Activated CD4-positive, alpha-beta T cell treated with anti-CD3 and anti-CD28 coated beads for 24 hours (primary cell): ENCODE measurements at places on chromosomes 1 and 21.

GRCh38 chr21:41808094-41808493, 41.2 kb upstream of the RIPK4 start:
- DNase-seq = no peak

DNA sequence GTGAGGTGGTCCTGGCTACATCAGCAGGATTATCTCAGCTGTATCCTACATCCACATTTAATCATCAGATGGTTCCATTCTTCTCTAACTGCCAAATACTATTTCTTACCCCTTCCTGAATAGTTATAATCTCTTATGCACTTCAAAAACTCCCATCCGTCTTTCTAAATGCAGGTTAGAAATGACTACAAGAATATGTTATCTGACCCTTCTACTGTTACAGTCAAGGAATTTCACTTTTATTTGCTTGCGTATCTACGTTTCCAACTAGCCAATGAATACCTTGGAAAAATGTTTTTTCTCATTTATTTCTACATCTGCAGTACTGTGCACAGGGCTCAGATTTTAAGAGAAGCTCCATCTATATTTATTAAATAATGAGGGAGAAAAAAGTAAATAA, 709.9 kb downstream of the KCNT2 start:
- no peak for DNase-seq

DNA sequence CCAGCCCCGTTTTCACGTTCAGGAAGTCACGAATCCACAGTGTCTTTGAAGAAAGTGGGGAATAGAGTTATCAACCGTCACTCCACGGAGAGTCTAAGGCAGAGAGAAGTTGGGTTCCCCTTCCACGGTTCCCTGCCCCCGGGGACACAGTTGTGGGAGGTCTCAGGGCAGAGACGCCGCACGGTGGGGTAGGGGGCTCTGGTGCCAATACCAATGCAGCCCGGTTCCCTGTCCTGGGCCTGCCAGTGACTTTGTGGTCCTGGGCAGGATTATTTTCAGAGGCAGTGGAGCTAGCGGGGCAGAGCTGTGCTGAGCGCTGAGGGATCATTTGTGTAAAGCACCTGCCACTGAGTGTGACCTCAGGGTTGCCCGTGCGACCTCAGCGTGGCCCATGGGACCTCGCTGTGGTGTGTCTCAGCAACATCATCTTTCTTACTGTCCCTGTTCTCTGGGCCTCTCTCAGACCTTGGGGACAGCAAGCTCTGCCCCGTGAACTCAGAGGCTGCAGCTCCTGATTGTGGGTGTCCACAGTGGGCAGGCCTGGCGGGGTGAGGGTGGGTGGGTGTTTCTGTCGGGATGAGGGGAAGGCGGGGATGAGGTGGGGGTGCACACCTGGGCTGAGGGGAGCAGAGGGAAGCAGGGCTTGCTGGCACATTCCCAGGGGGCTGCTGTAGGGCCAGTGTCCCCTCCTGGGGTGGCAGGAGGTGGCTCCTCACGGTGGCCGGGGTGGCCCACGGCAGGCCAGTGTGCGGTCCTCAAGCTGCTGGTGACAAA, 65.2 kb downstream of the AGPAT3 start:
- DNase-seq = no peak

GRCh38 chr1:199549421-199549820, 478.1 kb upstream of the NR5A2 start:
- no peak for DNase-seq

GRCh38 chr21:43836616-43837015, 28.4 kb upstream of the AGPAT3 start:
- no peak for DNase-seq

DNA sequence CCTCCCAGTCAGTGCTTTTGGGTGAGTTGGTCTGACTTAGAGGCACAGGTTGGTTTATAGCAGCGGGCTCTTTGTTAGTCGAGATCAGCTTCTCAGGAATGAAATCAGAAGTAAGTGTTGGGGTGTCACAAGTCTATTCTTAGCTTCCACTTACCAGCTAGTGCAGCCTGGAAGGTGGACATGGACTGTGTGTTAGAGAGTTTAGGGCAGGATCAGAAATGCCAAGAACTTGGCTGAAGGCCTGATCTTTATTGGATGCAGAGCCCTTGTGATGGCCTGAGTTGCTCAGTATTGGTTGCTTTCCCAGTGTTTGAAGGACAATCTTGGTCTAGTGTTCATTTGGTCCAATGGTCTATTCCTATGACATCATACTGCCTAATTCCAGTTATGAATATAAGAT, 377.0 kb upstream of the USP24 start:
- DNase-seq = no peak

DNA sequence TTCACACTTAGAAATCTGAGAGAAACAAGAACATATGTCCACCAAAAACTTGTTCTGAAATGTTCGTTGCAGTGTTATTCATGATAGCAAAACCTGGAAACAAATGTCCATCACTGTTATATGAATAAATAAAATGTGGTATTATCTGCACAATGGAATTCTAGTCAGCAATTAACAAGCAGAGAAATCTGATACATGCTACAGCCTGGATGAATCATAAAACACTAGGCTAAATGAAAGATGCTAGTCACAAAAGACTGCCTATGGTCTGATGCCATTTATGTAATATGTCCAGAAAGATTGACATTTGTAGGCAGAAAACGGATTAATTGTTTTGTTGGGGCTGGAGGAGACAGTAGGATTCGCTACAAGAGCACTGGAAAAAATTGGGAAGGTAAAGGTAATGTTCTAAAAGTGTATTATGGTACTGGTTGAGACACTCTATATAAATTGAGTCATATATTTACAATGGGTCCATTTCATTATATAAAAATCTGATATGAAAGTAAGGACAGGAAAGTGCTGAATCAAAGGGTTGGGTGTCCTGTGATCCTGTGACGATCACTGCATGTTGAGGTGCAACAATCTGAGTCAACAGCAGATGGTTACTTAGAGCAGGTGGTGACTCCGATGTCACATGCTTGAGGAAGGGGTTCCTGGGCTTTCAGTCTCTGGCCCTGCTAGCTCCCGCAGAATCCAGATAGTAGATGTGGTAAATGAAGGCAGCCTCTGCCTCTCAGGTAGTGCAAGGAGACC, 102.1 kb upstream of the NBPF4 start:
- DNase-seq = no peak

- DNase-seq = no peak
Measured at GRCh38 chr1:36743286-36744005, 260.7 kb upstream of the CSF3R start.

- no peak for DNase-seq
Measured at GRCh38 chr1:97999320-97999719, 78.5 kb upstream of the DPYD start.

GRCh38 chr21:45919593-45919992, 62.0 kb upstream of the COL6A1 start:
- DNase-seq = no peak

GRCh38 chr1:37034121-37035013, at the start of gene GRIK3:
TSS of gene GRIK3 (minus strand) at chr1:37034515. CDS start at chr1:37034108, 407 bp downstream.
- no peak for DNase-seq

- no peak for DNase-seq
Measured at GRCh38 chr21:9767592-9768375, 753.6 kb upstream of the TPTE start.

DNA sequence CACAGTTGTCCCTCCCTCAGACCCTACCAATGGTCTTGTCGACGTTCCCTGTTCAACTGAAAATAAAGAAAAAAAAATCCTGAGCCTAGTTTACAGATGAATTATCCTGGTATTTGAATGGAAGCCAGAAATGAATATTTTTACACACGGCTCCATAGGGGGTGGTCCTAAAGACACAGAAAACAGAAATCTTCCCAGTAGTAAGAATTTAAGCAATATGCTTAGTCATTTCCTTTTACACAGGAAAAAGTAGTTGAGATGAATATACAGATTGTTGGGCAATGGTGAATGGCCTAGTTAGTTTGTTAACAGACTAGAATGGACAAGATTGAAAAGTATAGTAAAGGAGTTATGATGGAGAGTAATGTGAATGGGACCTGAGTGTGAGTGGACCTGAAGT, 67.4 kb downstream of the RGS18 start:
- DNase-seq = no peak

DNA sequence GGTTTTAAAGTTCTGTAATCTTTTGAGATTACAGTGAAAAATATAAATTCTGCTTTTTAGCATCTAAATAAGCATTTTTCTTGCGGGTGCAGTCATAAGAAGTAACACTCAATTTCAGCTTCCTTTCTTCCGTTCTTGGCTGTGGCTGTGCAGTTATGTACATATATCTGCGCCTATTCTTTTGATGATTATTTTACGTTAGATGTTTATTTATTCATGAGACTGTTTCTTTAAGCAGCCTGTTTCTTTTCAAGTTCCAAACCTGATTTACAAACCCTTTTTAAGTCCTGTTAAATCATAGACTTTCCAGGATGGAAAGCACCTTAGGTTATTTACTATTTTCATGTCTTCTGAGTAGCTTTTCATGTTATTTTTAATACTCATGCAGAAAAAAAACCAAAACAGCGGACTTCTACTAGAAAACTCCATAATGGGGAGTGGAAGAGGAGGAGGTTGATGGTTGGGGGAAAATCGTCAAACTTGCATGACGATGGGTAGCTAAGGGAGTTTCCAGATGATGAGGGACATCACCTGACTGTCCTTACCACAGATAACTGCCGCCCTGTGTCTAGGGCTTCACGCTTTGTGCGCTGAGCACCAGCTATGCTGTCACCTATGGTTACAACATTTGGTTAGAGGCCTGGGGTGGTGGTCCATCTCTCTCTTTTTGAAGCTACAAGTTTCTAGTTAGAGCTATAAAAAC, 2.6 kb downstream of the PRDM2 start:
- DNase-seq = no peak

- DNase-seq = no peak
Measured at GRCh38 chr1:57966751-57967406, 543.0 kb upstream of the DAB1 start.

GRCh38 chr1:209531006-209531405, 52.5 kb upstream of the CAMK1G start:
- DNase-seq = no peak

GRCh38 chr1:118396829-118397495, 211.9 kb upstream of the SPAG17 start:
- no peak for DNase-seq

DNA sequence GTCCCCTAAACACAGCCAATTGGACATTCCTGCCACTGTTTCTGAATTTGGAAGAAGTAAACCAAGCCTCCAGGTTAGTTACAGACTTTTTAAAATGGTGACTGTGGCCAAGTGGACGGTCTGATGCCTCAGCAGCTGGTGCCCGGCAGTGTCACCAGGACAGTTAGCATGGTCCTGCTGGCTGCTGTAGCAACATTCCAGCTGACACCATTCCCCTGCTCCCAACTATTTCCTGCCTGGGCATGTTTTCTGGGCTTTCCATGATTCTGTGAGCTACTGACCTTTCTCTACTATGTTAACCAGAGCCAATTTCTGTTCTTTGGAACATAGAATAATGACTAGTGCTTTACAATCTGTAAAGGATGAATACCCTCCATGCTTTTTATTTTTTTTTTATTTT, 95.0 kb downstream of the TLR5 start:
- DNase-seq = no peak

- no peak for DNase-seq
Measured at GRCh38 chr1:184387069-184387475, 243 bp downstream of the C1orf21 start.

- no peak for DNase-seq
Measured at GRCh38 chr21:36463991-36464390, 15.9 kb downstream of the CLDN14 start.

GRCh38 chr1:221517961-221518360, 223.9 kb downstream of the DUSP10 start:
- no peak for DNase-seq

DNA sequence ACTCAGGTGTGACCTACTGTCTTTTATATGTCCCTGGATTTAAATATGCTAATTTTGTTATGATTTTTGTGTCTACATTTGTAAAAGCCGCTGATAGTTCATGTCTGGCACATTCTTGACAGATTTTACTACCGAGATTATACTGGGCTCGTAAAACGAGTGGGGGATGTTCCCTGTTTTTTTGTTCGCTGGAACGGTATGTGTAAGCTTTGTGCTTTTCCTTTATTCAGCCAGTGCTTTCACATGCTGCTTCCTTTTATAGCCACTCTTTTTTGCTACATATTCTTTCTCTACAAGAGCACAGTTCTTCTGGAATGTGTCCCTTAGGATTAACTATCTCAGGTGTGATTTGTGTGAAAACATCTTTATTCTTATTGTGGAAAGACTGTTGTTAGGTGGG, 46.6 kb downstream of the ADARB1 start:
- DNase-seq = no peak

DNA sequence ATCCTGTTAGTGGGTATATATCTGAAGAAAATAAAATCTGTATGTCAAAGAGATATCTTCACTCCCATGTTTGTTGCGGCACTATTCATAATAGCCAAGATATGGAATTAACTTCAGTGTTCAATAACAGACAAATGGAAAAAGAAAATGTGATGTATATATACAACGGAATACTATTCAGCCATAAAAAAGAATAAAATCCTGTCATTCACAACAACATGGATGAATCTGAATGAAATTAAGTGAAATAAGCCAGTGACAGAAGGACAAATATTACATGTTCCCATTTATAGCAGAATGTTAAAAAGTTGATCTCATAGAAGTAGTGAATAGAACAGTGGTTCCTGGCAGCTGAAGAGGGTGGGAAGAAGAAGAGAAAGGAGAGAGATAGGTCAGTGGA, 239.1 kb upstream of the RUNX1 start:
- DNase-seq = no peak

- no peak for DNase-seq
Measured at GRCh38 chr1:79785561-79785960, 779.0 kb upstream of the ADGRL4 start.

- no peak for DNase-seq
Measured at GRCh38 chr1:228986093-228986904, 251.0 kb downstream of the RHOU start.

GRCh38 chr1:116106646-116107045, 4.6 kb upstream of the MAB21L3 start:
- DNase-seq = no peak

DNA sequence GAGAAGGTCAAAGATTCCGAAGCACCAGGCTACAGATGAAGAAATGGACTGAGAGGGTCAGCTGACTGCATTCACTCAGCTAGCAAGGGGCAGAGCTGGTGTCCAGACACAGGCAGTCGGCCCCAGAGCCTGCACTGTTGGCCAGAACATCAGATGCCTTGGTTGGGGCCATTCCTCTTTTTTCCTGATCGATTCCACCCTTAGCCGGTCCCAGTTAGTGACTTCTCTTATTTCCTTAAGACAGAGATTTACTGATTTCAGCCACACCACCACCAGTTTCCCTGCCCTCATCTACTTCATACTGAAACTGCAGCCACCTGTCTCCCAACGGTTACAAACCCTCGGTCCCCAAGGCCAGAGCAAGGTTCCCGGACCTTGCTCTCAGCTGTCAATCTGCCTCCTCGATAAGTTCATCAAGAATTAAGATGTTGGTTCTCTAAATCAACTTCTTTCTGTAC, 11.5 kb downstream of the CD58 start:
- DNase-seq = no peak

GRCh38 chr1:32767156-32767555, 50.0 kb downstream of the YARS1 start:
- no peak for DNase-seq
